Activated naive CD4-positive, alpha-beta T cell treated with anti-CD3 and anti-CD28 coated beads for 36 hours (primary cell): ENCODE measurements at places on chromosomes 3 and 15. TPM values are rescaled to one million over a fixed set of nuclear protein-coding genes. Genes with fewer than 3 reads are reported as not detected.

Gene EXD1
- total RNA-seq = not detected

- DNase-seq = no peak
These were observed 368.2 kb downstream of the PTPRG start for GRCh38 chr3:61929617-61930016.

DNA sequence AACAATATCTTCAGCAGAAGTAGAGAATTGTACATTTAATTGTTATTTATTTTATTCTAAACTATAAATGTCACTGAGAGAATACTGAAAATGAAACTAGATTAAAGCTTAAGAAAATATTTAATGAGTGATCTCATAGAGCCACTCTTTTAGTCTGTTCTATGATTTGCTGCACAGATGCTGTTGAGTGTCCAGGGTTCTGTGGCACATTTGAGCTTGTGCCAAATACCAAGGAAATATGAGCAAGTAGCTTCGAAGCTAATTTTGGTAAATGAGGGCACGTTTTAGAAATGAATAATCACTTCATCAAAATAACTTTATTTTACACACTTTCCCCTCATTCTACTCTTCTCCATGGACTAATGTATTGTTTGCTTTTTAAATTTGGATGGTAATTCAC is 53.6 kb upstream of the THRB start:
- DNase-seq = no peak

Gene TUSC7
- total RNA-seq = not detected

Gene ACTL6A
- total RNA-seq = 89.2 TPM

Gene ISG20
- total RNA-seq = 51.2 TPM

Gene SFMBT1
- 15.1 TPM for total RNA-seq

Gene CFAP100
- not detected for total RNA-seq

Gene HYAL3
- total RNA-seq = 0.88 TPM

GRCh38 chr3:54353546-54353945 is 231.2 kb downstream of the CACNA2D3 start:
- DNase-seq = no peak

Gene MUC13
- not detected for total RNA-seq

DNA sequence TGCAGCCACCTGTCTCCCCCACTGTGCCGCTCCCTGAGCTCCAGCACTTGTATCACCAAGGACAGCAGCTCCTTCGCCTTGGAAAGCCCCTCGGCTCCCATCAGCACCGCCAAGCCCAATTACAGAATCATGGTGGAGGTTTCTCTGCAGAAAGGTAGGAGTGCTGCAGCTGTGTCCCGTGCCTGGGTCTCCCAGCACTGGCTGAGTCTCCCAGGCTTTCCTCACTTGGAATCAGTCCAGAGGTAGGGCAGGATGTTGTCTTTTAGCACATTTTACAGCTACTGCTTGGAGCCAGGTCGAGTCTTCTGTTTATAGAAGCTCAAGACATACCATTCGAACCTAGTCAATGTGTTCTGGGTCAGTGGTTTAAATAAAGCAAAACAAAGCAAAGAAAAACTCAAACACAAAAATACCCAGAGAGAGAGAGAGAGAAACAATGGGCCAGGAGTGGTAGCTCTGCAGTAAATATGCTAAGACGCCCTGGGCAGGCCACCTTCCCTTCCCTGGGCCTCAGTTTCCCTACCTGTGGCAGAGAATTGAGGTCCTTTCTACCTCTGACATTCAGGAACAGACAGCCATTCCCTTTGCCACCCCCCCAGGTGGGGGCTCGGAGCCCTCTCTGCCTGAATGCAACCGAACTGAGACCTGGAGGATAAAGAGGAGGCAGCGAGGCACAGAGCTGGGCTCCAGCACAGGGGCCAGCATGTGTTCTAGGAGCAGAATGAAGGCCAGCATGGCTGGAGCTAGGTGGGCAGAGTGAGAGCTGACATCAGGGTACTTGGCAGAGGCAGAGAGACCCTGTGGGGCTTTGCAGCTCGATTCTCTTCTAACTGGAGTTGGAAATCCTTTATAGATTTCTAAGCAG is 44.1 kb downstream of the STARD5 start:
- peak; percentile 3 for DNase-seq
